ENCODE measurements at places on chromosomes 2 and 18.

DNA sequence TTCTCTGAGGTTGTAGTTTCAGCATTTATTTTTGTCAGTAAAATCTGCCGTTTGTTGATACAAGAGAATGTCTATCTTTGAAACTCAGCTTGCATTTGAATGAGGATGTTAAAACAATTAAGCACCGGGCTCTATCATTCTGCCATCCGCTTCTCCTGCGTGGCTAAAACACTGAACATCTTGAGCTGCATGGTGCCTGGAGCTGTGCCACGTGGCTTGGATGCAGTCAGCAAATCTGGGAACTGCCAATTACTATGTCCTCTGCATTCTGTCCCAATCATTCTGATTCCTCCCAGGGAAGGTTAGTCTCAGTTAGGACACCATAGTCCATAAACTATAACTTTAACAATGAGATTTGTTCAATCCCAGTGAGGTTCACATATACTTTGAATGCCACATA is 598.4 kb downstream of the FBXO15 start:
- no peak for DNase-seq

DNA sequence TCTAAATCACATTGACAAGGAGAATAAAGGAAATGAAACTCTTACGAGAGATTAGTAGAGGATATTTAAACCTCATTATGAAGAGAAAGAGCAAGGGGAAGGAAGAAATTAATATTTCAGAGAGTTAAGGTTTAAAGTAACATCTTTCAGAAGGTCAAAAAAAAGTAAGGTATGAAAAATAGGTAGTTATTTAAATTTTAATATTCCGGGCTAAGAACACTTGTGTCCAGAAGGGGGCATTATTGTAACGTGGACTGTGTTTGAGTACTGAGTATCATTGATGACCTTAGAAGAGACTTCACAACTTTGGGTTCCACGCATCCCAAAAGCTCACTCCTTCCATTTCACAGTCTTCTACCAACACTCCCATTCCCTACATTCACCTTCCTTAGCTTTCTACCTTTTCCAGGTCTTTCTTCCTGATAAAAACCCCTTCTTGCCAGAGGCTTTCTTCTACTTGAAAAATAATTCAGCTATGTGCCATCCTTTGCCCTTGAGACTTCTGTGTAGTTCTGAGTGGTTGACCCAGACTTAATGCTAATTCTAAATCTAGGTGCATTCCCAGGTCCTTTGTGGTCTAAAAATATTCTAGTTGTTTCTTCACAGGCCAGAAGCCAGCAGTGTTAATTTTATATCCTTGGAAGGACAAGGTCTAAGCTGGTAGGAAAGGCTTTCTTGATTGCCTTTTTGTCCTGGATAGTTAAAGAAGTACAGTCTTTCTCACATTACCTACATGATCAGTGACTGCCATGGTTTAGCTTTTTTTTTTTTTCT is 16.5 kb downstream of the DYNC1I2 start:
- no peak for DNase-seq

DNA sequence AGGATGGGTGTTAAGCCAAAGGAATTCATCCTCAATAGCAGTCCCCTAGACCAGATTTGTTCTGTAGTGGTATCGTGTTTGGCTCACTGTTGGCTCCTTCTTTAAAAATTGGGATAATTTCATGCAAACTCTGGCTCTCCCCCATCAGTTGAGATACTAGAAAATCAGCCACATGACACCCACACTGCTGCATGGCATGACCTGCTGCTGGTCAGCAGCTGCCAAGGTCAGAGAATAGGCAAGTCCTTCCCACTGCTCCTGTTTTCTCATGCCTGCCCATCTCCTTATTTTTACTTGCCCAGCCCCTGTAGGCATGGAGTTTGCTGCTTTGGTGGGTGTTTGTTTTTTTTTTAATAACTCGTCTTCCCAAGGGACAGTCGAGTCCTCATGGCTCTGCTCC is 1.0 kb upstream of the SNRNP200 start:
- no peak for DNase-seq

- no peak for DNase-seq
Observed at GRCh38 chr2:22487541-22487940, 897.4 kb upstream of the KLHL29 start.

- DNase-seq, result no peak
Observed at GRCh38 chr18:39872651-39873050, 2082.4 kb upstream of the PIK3C3 start.

- DNase-seq, result no peak
Observed at GRCh38 chr2:106534471-106534870, 47.3 kb downstream of the CD8B2 start.

DNA sequence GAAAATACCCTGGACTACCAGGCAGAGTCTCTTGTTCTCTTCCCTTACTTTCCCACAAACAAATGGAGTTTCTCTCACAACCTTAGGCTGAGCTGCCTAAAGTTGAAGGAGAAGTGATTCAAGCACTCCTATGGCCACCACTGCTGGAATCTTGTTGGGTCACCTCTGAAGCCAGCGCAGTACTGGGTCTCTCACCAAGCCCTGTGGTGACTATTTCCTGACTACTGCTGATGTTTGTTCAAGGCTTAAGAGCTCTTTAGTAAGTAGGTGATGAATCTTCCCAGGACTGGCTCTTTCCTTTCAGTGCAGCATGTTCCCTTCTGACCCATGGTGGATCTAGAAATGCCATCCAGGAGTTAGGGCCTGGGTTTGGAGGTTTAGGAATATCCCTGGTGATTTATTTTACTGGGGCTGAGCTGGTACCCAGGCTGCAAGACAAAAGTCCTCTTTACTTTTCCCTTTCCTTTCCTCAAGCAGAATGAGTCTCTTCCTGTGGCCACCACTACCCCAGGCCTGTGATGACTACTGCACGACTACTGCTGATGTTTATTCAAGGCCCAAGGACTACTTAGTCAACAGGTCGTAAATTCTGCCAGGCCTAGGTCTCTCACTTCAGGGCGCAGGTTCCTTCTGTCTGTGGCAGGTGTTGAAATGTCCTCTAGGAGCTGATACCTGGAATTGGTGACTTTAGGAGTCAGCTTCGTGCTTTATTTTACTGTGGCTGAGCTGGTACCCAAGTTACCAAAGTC is 121.8 kb downstream of the SLC4A10 start:
- DNase-seq, result no peak

DNA sequence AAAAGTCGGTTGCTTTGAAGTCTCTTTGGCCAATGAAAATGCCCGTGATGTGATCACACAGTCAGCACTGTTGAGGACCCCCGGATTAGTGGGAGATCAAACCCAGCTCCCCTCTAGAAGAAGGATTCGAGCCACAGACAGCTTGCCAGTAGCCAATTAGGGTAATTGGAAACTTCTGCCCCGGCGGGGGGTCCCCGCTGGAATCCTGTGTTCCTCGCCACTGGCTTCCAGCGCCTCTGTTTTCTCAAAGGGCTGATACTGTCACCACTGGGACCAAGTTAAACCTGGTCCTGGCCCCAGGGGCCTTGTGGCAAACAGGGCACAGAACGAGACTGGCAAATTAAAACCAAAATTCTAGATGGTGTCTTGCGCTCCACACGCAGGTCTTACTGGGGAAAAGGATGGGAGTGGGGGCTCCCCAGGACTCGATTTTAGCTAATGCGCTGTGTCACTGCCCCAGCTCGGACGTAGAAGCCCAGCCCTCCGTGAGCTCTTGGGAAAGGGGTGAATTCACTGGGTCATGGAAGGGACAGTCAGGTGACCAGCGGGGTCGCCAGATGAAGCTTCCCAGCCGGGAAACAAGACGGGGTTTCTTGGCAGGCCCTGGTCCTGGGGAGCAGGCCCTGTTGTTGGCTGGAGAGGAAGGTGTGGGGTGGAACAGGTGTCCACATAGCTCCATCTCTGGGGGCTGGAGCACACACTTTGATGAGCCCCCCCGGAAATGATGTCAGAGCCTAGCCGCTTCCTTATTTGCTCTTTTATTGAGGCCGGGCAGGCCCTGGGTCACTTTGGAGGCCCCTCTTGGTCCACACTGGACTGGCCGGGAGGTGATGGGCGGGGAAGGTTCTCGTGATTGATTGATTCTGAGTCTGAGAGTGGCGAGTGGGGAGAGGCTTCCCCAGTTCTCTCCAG is 90.2 kb downstream of the SMAD7 start:
- DNase-seq, result no peak

GRCh38 chr2:68765739-68766375 is 31.2 kb downstream of the ARHGAP25 start:
- no peak for DNase-seq

DNA sequence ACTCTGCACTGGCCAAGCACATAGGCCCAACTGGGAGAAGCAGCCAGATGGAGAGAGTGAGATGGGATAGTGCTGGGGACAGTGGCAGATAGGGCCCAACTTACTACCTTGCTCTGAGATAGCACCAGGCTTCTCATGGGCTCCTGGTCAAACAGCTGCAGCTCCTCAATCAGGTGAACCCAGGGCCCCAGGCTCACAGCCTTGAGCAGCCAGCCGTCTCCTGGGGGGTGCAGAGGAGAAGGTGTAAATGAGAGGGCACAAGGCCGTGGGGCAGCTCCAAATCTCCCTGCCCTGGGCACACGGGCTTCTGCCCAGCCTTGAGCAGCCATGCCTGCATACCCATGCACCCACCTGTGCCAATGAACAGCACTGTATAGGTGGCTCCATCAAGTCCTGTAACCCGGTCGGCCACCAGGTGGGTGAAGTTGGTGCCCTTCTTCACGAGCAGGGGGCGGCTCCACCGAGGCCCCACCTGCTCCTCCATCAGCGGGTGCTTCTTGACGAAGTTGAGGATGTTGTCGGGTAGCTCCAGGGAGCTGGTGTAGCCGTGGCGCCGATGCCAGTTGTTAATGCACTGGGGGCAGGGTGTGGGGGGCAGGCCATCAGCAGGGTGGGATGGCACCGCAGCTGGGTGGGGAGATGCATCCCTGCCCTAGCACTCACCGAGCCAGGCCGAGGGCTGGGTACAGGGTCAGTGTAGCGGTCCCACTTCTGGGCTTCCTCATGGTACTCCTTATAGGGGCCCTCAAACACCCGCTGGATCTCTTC is 5.9 kb upstream of the ANKRD39 start:
- no peak for DNase-seq

DNA sequence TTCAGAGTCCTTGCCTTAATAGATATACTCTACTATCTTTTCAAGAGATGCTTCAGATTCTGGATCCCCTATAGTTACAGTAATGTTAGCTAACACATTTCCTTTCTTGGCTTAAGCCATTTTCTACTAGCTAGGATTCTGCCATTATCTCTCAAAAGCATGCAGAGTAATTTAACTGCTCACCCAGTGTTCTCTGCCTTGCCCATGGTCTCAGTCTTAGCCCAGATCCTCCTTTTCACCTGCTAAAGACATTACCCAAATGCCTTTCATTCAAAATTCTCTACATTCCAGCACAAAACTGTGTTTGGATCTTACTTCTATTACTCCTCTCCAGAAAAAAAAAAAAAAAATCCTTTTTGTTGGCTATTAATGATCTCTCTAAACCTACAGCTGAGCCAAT is 474.2 kb upstream of the LRRTM1 start:
- no peak for DNase-seq

DNA sequence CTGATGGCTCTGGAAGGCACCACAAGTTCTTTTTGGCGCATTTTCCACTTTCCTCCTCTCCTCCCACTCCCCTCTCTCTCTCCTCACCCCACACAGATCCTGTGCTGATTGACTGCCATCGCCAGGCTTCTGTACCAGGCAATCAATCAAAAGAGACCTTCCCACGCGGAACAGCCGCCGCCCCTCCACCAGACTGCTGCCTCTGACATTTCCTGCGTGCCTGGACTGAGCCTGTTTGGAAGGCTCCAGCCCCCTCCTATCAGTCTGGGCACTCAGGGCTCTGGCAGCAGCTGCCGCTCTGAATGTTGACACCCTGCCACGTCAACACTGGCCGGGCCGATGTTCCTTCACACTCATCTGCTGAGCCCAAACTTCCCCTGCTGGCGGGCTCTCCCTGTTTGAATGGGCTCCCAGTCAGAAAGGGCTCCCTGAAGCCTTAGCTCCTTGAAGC is 467.7 kb downstream of the EPHA4 start:
- peak; percentile 9 for DNase-seq

Data from GM06990 (cell line).